ENCODE measurements at places on chromosomes 7 and 10.

GRCh38 chr7:52715701-52716100, 319.7 kb upstream of the POM121L12 start:
- DNase-seq: no peak

- no peak for DNase-seq
Measured at GRCh38 chr10:29426420-29426819, 137.6 kb downstream of the LYZL1 start.

- no peak for DNase-seq
Measured at GRCh38 chr7:88396948-88397322, 90.2 kb upstream of the STEAP4 start.

DNA sequence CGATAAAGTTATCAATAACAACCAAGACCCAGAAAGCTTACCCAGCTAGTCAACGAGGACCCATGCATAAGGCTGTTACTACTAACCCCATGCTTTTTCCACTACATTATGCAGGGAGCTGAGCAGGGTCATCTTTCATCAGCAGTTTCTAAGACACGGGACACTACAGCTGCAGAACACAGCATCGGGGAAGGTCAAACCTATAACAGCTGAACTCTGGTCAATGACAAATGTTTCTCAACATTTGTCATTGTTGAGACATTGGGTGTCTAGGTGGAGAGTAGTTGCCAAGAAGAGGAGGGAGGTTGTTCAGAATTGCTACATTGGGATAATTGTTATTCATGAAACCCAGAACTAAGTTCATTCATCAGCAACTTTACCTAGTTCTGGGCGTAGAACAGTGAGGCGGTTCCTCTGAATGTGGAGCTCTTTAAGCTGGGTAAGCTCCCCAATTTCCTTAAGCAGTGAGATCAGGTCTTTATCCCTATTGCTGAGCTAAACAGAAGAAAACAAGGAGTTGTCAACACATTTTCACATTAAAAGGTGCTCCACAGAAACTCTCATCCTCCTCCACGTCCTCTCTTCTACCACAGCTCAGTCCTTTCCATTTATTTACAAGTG, 105.6 kb downstream of the ZNF22 start:
- DNase-seq: no peak

GRCh38 chr10:29951441-29951931, 107.9 kb downstream of the JCAD start:
- DNase-seq: no peak

DNA sequence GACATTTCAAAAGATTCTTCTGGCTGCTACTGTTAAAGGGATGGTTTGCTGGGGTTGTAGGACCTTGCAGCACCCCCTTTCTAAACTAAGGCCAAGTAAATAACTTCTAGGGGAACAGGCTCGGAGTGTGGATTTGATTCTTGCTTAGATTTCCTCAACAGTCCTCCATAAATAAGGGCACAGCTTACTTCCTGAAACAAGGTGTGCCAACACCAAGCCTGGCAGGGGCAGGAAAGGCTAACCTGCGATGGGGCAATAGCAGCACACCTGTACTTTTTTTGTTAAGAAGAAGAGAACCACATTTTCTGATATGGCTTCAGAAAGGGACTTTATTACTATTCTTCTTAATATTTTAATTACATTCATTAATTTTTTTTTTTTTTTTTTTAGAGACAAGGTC, 121.9 kb downstream of the RNF216 start:
- DNase-seq: no peak

DNA sequence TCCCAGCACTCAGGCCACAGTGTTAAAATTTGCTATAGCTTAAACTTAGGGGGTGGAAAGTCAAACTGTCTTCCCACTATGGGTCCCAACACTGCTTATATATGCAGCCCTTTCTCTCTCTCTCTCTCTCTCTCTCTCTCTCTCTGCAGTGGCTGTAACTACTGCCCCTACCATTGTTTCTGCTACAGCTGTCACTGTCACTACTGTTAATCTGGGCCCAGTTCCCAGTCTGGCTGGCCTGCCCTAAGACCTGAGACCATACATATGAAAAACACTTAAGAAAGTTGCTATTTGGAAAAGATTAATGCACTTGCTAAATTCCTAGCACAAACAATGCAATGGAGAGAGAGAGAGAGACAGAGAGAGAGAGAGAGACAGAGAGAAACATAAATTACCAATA, 78.6 kb downstream of the THSD7A start:
- no peak for DNase-seq

GRCh38 chr10:69801434-69802315, at the start of gene COL13A1:
Gene COL13A1 (plus strand): TSS chr10:69801906. CDS start chr10:69802424, 518 bp downstream.
- DNase-seq: no peak

- DNase-seq: no peak
Measured at GRCh38 chr7:154424350-154424749, 372.2 kb downstream of the DPP6 start.

GRCh38 chr7:50552139-50552538, 13.1 kb downstream of the DDC start:
- no peak for DNase-seq

GRCh38 chr10:17703706-17704105, 48.3 kb upstream of the TMEM236 start:
- DNase-seq: no peak

DNA sequence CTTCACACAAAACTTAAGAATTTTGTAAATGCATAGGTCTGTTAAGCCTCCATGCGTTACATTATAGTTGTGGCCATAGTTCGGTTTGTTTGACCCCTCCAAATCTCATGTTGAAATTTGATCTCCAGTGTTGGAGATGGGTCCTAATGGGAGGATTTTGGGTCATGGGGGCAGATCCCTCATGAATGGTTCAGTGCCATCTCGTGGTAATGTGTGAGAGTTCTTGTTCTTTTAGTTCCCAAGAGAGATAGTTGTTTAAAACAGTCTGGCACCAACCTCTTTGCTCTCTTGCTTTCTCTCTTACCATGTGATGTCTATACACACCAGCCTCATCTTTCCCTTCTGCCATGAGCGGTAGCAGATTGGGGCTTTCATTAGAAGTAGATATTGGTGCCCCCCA, 264.3 kb downstream of the TCF7L2 start:
- no peak for DNase-seq

GRCh38 chr10:85734791-85735190, 631.8 kb downstream of the GRID1 start:
- no peak for DNase-seq

DNA sequence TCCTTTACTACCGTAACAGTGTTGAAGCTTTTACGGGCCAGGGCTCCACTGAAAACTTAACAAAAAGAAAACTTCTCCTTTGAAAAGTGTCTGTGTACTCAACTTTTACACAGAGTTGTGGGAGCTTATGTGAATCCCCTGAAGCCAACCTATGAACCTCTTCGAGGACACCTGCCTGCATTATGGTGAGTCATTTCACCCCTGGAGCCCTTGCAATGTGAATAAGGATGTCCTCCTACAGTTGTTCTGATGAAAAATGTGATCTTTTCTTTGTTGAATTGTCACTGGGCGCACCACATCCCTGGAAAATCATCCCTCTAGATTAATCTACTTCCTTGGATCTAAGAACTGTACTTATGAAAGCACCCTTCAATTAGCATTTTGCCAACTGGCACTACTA, 93.2 kb downstream of the SORCS1 start:
- no peak for DNase-seq

- no peak for DNase-seq
Measured at GRCh38 chr7:124701955-124702354, 63.6 kb downstream of the GPR37 start.

GRCh38 chr7:3106361-3106826, 62.7 kb upstream of the CARD11 start:
- no peak for DNase-seq

DNA sequence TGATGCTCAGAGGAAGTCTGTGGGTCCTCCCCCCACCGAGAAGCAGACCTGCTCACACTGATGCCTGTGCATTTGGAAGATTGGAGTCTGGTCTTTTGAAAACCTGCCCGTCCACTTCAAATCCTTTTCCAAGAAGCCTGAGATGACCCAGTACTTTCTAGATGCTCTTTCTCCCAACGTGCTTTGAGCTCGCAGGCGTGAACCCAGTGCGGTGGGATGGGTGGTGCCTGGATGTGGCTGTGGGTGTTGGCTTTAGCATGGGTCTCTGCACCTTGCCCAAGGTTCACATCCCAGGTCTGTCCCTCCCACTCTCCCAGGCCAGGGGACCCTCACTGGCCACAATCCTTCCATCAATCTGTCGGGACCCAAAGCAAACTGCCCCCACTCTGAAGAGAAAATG, 170.2 kb downstream of the ADARB2 start:
- DNase-seq: no peak

DNA sequence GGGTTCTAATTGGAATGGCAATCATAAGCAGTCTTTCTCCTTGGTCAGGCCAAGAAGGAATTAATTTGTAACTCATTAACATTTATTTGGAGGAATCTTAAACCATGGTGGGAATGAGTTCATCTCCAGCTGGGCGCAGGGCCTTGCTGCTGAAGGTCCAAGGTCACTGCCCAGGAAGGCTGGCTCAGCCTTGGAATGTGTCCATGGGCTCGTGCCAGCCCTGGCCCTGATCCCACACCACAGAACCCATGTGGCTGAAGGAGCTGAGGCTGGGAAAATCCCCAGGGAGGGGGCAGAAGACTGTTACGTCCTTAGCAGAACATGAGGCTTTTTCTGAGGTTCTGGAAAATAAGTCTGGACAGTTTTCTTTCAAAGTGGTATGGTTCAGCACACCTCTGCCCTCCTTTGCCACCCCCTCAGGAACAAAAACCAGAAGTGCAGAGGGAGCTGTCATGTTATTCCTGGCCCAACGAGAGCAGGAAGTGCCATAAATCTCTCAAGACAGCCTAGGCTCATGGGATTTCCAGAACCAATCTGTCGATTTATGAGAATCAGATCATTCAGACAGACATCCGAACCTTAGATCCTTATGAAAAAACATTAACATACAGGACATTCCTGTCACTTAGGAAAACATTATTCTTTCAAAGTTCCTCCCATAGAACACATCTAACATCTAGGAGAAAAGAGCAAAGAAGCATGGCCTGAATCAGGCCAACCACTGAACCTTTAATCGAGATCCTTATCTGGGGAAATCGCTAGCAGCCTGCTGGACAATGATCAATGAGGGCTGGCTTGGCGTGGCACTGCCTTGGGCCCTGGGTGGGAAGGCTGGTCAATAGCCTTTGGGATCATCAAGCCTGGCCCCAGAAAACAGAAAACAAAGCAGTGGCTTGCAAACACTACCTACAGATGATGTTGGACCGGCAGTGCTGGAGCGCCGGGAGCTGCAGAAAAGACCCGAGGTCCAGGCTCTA, 134.3 kb downstream of the TAX1BP1 start:
- no peak for DNase-seq

GRCh38 chr10:62724465-62724864, 80.1 kb upstream of the ADO start:
- DNase-seq: no peak

DNA sequence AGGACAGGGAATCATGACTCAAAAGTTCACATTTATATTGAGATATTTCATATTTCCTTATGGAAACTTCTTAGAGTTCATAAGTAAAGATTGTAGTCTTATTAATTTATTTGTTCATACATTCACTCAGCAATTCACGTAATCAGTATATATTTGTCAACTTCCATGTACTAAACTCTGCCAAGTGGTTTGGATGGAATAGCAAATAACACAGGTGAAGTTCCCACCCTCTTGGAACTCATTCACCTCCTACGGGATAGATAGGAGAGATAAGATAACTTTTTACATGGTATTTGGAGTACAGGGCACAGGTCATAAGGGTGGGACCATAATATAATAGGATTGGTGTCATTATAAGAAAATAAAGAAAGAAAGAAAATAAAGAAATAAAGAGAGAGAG, 234.0 kb downstream of the CDC14C start:
- DNase-seq: no peak

GRCh38 chr7:66921396-66921917, 432 bp downstream of the TMEM248 start:
- no peak for DNase-seq

DNA sequence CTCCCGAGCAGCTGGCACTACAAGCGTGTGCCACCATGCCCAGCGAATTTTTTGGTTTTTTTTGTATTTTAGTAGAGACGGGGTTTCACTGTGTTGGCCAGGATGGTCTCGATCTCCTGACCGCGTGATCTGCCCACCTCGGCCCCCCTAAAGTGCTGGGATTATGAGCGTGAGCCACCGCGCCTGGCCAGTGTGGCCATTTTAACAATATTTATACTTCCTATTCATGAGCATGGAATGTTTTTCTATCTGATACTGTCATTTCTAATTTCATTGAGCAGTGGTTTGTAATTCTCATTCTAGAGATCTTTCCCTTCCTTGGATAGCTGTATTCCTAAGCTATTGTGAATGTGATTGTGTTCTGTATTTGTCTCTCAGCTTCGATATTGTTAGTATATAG, 96.2 kb downstream of the GLCCI1 start:
- no peak for DNase-seq

DNA sequence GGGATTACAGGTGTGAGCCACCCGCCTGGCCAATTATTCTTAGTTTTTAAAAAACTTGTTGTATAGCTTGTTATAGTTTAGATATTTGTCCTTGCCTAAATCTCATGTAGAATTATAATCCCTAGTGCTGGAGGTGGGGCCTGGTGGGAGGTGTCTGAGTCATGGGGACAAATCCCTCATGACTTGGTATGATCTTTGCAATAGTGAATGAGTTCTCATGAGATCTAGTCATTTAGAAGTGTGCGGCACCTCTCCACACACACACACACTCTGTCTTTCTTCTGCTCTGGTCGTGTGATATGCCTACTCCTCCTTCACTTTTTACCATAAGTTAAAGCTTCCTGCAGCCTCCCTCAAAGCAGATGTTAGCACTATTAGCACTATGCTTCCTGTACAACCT, 37.2 kb downstream of the FAM149B1 start:
- no peak for DNase-seq

- no peak for DNase-seq
Measured at GRCh38 chr10:12946372-12946771, 55.1 kb downstream of the CCDC3 start.

GRCh38 chr7:75698358-75698757, 40.4 kb downstream of the HIP1 start:
- no peak for DNase-seq

DNA sequence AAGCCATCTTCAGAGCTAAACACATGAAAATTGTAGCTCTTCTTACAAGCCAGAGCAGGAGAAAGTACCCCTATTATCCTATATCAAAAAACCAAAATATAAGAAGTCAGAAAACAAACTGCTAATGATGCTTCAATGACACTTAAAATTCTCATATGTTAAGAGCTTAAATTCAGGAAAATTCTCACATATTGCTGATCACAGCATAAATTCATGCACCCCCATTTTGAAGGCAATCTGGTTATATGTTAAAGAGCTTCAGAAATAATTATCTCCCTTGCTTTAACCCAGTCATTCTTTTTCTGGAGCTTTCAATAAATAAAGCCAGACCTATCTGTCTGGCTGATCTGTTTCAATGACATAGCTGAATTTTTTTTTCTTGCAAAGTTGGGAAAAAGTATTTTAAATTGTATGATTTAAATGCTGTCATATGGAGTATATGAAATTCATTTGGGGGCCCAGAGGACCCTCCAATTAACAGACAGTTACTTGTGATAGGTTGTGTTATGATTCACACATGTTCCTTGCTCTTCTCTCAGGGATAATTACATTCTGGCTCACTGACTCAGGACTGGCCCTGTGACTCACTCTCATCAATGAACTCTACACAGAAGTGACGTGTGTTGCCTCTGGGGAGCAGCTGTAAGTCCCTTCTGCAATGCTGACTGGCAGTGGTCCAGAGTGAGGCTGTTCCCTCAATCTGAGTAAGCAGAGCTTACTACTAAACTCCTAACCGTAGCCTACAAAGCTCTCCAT, 85.2 kb downstream of the HGF start:
- DNase-seq: no peak

GRCh38 chr7:93036149-93036640, 81.6 kb downstream of the SAMD9 start:
- no peak for DNase-seq

All from stimulated activated CD8-positive, alpha-beta memory T cell treated with anti-CD3 and anti-CD28 coated beads, Interleukin-12 subunit alpha, Interleukin-12 subunit beta, amount 100 ng/mL, for 1 hour (primary cell).